GF-D8 (cell line): ENCODE measurements at places on chromosomes 11 and 22.

GRCh38 chr11:11538277-11538960 is 83.4 kb downstream of the GALNT18 start:
- no peak for DNase-seq

DNA sequence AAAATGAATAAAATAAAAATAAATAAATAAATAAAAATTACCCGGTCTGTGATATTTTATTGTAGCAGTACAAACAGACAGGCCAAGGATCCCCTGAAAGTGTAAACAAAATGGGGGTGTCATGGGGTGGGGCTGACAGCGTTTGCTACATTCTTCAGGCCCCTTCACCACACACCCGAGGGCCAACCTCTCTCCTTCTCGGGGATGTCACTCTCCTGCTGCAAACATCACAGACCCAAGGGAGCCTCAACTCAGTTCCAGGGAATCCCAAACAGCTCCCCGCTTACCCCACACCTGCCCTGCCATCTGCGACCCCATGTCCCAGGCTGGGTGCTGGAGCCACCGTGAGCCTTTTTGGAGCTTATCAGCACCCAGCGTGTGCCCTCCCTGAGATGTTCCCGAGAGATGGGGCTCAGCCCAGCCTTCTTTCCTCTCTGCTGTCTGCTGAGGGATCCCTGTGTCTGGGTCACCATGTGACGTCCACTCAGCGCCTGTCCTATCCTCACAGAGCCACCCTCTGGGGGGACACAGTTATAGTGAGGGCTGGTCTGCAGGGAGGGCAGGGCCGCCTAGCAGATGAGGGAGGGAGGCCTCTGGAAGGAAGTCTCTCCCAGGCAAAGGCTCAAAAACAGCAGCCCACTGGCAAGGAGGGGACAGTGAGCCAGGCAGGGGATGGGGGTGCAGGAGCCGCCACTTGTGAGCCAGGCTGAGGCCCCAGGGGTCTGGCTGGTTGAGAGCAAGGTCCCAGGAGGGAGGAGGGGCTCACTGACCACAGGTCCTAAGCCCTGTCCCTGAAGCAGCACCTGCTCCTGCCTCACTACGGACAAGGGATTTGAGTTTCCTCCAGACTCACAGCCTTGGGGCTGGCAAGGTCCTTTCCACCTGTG is 1041.6 kb downstream of the BRD1 start:
- no peak for DNase-seq

GRCh38 chr11:16945671-16946469 is 68.3 kb downstream of the PLEKHA7 start:
- no peak for DNase-seq

DNA sequence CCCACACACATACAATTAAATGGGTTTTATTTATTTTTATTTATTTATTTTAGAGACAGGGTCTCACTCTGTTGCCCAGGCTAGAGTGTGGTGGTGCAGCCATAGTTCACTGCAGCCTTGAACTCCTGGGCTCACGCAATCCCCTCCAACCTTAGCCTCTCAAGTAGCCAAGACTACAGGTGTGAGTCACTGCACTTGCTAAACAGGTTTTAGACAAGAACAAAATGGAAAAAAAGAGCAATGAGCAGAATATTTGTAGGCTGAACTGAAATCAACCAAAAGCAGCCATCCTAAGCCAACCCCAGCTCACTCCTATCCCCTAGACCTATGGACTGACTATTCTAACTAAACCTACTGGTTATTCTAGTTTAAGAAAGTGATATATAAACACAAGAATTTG is 37.8 kb downstream of the MRE11 start:
- DNase-seq, result no peak

DNA sequence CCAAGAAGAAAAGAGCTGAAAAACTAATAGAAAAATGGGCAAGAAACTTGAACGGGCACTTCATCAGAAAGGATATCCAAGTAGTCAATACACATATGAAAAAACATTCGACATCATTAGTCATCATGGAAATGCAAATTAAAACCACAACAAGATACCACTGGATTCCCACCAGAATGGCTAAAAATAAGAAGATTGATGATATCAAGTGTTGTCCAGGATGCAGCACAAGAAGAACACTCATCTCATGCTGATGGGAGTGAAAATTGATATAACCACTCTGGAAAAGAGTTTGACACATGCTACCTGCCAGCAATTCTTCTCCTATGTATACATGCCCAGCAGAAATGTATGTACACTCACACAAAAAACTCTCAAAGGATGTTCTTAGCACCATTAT is 26.9 kb upstream of the SCUBE2 start:
- DNase-seq, result no peak
